CD4-positive, alpha-beta T cell treated with Interleukin-2 at 100 ng/mL for 4 hours (primary cell): ENCODE measurements at places on chromosomes 13 and 19.

- no peak for DNase-seq
These were observed 47.9 kb upstream of the SIAH3 start for GRCh38 chr13:45899406-45899805.

- no peak for DNase-seq
These were observed 8.3 kb upstream of the METTL21C start for GRCh38 chr13:102702965-102703725.

GRCh38 chr13:94312511-94313216 is 166.8 kb downstream of the DCT start:
- DNase-seq, result peak; percentile 14

DNA sequence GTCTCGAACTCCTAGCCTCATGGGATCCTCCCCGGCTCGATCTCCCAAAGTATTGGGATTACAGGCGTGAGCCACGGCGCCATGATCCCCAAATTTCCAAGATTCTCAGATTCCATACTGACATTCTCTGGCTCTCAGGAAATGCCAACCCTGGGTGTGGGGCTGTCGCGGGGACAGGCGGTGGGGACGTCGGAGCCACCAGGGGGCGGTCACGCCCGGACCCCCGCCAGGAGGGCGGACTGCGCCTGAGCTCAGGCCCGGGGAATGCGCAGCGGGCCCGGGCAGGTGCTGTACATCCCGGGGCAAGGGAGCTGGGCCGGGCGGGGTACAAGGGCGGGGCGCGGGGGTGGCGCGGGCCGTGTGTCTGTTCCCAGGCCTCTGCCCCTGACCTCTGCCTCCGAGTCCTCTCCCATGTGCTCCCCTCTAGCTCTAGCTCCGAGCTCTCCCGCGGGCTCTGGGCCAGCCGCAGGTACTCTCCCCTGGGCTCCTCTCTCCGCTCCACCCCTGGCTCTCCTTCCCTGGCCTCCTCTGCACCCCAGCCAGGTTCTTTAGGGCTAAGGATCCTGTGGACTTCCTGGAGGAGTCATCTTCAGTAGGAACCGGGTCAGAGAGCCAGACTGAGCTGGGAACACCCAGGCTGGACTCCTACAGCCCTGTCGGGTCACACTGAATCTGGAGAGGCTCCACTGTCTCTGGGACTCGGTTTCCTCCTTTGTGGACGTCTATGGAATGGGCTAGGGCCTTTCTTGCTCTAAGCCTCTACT is 2.4 kb downstream of the PPP1R13L start:
- DNase-seq, result peak; percentile 22

GRCh38 chr19:56118666-56119581 is 2.2 kb downstream of the ZNF787 start:
- DNase-seq, result no peak

DNA sequence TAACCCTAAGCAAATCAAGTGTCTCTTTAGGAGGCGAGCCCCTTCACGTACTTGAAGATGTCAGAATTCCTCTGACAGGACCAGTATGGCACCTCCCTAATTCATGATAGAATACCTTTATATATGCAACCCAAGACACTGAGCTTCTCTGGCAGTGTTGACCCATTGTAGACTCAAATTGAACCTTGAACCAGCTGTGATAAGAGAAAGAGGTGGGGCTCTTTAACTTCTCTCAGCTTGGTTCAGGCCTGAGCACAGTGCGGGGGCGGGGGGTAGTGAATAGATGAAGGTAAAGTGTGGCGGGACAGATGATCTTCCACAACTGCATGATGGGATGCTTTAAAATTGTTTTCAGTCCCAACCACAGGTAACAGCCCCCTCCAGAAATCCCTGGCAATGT is 12.1 kb downstream of the MBNL2 start:
- DNase-seq, result no peak

DNA sequence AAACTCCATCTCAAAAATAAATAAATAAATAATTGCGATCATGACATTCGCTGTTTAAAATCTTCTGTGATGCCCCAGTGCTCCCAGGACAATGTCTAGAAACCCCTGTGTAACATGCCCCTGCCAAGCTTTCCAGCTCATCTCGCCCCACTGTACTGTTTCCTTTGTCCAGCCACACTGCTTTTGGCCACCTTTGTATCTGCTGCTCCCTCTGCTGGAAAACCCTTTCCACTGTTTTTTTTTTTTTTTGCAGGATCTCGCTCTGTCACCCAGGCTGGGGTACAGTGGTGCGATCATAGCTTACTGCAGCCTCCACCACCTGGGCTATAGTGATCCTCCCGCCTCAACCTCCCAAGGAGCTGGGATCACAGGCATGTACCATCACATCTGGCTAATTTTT is 7.5 kb downstream of the PLAUR start:
- DNase-seq, result no peak

GRCh38 chr19:5877427-5877826 is 7.1 kb upstream of the FUT5 start:
- DNase-seq, result no peak

DNA sequence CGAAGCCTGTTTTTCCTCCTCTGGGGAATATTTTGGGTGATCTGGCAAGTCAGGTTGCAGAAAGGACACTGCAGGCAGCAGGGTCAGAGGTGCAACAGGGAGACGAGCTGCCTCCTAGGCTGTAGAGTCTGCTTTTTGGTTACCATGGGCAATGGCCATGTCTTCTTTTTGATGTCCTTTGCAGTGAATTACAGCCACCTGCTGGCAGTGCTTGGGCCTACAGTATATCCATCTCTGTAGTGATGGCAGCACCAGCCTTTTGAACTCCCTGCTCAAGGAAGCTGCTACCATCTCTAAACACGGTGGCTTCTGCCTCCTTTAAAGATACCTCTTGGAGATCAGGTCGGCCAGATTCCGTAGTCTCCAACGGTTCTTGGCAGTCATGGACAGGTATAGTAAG is 73.9 kb downstream of the WTIP start:
- no peak for DNase-seq

- DNase-seq, result no peak
These were observed 628.7 kb downstream of the EFNB2 start for GRCh38 chr13:105906746-105907145.
